ENCODE measurements at places on chromosomes 4 and X.

DNA sequence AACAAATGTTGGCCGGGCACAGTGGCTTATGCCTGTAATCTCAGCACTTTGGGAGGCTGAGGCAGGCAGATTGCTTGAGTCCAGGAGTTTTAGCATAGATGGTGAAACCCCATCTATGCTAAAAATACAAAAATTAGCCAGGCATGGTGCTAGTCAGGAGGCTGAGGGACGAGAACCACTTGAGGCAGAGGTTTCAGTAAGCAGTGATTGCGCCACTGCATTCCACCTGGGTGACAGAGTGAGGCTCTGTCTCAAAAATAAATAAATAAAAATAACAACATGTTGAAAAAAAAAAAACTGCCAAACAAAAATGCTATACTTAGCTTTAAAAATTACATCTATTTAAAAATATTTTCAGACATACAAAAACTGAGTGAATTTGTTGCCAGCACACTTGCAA is 374.2 kb upstream of the SMIM31 start:
- no peak for DNase-seq

DNA sequence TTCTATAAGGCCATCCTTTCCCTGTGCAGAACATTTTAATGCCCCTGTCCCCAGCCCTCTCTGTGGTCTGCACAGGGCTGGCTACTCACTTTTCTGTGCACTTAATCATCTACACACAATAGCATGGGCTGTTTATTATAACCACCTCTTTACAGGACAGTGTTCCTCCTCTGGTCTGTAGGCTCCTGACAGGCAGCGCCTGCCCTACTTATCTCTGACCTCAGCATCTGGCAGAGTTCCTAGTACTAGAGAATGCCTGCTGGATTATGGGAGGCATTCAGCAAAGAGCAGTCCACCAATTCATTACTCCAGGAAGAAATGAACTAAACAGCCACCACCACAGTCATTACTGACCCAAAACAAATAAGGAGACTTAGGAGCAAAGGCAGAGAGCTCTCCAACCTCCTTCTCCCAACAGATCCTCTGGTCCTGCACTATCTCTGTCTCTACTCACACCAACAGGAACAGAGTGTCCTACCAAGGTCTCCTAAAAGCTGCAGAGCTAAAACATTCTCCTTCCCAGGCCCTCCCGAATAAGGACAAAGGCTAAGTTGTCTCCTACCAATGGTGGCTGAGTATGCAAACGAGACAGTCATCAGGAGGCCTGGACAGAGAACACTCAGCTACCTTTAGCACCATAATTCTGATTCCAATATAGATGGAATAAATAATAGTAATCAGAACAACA is 279.2 kb downstream of the QDPR start:
- no peak for DNase-seq

- DNase-seq, result no peak
Measured at GRCh38 chr4:16764622-16765021, 133.8 kb downstream of the LDB2 start.

- DNase-seq, result no peak
Measured at GRCh38 chrX:20571611-20572010, 304.9 kb upstream of the RPS6KA3 start.
